ENCODE measurements at places on chromosomes 5 and 9.
A peak's percentile ranks its signal among the peaks of the same experiment; 100 is the strongest.

- DNase-seq, result no peak
These were observed 293.9 kb upstream of the TARS1 start for GRCh38 chr5:33146881-33147280.

- no peak for DNase-seq
These were observed 946 bp downstream of the ADCY2 start for GRCh38 chr5:7396713-7397454.

DNA sequence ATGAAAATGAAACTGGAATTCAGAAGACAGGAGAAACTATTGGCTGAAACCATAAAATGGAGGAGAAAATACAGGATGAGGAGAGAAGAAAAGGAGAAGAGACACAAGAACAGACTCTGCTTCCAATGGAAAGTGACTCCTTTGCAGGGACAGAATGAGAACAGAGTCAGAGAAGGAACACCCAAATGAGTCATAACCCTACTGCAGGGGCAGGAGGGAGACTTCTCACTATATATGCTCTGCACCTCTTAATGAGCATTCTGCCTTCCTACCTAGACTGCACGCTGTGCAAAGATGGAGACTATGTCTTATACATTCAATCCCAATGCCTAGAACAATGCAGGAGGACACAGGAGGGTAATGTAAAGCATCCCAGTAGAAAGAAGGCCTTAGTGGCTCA, 2.1 kb downstream of the SAXO1 start:
- no peak for DNase-seq

DNA sequence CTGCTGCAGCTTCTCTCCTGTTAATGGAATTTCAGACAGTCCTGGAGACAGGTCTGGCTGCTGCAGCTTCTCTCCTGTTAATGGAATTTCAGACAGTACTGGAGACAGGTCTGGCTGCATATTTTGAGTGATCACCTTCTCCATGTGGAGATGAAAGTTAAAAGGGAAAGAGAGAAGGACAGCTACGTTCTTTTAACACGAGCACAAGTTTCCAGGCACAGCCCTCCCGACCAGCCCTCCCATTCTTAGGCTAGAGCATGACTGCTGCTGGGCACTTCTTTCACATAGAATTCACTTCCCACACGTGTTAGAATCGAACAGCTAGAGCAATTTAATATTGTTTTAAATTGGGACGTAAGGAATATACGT, 133.3 kb upstream of the DMRT1 start:
- no peak for DNase-seq

- peak; percentile 73 for DNase-seq
These were observed 249.3 kb downstream of the DNAH5 start for GRCh38 chr5:13695076-13695712.

DNA sequence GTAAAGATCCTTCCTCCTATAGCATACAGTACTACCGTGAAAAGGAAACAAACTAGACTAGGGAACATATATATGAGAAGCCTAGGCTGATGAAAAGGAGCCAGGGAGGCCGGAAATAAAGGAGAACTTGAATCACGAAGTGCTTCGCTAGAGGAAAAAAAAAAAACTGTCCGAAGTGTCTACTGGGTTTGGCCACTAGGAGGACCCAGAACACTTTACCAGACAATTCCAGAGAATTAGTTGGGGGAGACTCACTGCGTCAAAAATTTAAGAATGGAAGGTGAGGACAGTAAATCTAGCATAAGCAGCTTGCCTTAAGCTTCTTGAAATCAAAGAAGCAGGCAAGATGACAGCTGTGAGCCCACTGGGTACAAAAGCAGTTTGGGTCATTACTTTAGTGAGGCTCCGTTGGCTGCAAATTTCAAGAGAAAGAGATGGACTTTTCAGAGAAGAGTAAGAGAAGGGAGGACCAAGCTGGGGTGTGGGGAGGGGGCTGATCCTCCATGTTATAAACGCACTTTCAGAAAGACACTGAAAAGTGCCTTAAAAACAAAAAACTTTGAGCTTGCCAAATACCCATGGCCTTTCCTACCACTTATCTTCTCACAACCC, 47.4 kb downstream of the P4HA2 start:
- peak; percentile 49 for DNase-seq

- no peak for DNase-seq
These were observed 119.8 kb downstream of the SSBP2 start for GRCh38 chr5:81631124-81631523.

GRCh38 chr5:54844905-54845566, 140.4 kb downstream of the ESM1 start:
- DNase-seq, result peak; percentile 18

DNA sequence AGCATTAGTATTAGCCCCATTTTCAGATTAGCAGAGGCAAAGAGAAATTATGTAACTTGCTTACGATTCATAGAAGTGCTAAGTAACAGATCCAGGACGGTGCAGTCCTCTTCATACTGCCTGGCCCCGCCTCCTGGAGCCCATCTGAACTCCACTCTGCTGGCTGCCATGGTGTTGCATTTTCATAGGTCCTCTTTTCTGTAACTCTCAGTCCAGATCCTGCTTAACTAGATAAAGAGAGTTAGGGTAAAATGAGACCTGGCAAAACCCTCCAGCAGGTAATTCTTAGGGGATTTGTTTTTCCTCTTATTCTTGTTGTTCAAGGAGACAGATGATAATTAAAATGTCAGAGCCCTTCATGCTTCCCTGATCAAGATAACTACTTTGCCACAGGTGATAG, 135.1 kb upstream of the EFNA5 start:
- DNase-seq, result no peak

- DNase-seq, result no peak
These were observed 59.5 kb downstream of the PIK3R1 start for GRCh38 chr5:68274847-68275651.

GRCh38 chr5:1277781-1278180, 17.1 kb downstream of the TERT start:
- no peak for DNase-seq

- no peak for DNase-seq
These were observed 67.0 kb downstream of the STX17 start for GRCh38 chr9:99973455-99973854.

- no peak for DNase-seq
These were observed 101.0 kb downstream of the STARD4 start for GRCh38 chr5:111411301-111411700.

DNA sequence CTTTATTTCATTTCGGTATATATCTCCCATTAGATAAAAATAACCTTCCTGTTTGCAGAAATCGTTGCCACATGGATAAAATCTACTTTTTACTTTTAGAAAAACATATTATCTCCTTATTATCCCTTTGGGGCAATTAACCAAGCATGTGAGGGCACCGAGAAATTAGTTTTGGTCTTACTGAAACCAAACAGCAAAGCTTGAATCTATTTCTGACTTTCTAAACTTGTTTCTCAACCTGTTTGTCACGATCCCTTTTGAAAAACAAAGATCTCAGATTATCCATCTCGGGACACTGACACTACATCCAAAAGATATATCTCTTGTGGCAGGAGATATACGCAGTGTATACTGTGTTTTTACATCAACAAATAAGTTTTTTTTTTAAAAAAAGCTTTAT, 2.3 kb downstream of the TUT7 start:
- no peak for DNase-seq

GRCh38 chr9:112198646-112199045, 23.5 kb upstream of the SUSD1 start:
- no peak for DNase-seq

- DNase-seq, result peak; percentile 62
These were observed 64.3 kb downstream of the GOLM1 start for GRCh38 chr9:86034863-86035734.

DNA sequence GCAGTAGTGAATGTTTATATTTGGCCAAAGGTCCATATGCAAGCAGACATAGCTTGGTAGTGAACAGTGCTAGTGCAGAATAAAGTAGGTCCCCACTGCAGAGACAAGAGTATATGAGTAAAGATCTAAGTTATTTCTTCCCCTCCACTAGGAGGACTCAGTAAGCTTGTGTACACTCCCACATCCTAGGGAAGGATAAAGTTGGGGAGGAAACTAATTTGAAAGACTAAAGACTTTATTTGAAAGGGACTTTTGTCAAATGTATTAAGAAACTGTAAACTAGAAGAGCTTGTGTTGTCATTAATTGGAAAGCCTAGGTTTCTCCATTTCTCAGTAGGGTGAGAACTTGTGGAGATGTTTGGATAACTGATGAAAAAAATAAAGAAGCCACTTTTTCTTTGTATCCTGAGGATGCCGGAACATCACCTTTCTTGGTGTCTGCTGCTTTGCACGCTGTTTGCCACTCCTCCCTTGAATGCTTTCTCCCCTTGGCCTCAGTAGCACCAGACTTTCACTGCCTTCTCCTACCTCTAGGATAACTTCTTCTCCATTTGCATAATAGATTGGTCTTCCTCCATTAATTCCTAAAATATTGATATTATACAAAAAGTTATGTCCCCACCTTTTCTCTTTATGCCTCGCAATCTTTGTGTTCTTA, 329.0 kb downstream of the PARP8 start:
- DNase-seq, result no peak

DNA sequence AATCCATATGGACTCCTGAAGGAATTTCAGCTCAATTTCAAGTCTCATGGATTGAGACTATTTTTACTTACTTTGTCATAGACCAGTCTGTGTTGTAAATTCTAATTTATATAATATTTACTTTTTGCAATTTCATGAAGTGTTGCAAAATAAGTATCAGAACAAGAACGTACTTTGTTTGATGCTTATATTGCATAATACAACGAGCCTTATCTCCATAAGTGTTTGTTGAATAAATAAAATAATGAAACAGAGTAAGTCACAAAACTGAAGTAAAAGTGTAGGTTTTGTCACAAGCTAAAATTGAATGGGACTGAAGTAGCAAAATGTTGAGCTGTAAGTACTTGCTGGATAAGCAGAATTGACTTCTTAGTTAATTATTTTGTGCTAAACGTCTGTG, 3.0 kb upstream of the LIFR start:
- DNase-seq, result no peak

DNA sequence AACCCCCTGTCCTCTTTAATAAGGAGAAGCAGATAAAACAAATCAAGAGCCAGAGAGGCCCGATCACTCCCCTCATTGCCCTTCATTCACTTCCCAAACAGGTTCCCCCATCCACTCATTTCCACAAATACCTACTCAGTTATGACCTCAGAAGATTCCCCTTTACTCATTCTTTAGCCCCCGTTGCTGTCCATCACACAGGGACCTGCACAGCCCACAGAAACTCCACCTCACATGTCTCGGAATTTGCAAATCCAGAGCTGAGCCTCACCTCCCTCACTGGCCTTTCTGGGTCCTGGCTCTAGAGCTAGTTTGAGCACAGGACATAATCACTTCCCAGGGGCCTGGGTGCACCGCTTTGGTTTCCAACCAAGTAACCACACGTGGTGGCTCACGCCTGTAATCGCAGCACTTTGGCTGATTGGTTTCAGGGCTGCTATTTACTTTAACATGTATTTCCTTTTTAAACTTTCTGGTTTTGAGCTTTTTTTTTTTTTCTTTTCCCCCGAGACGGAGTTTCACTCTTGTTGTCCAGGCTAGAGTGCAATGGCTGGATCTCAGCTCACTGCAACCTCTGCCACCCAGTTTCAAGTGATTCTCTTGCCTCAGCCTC, 17.8 kb downstream of the ATP6V0E1 start:
- DNase-seq, result no peak

DNA sequence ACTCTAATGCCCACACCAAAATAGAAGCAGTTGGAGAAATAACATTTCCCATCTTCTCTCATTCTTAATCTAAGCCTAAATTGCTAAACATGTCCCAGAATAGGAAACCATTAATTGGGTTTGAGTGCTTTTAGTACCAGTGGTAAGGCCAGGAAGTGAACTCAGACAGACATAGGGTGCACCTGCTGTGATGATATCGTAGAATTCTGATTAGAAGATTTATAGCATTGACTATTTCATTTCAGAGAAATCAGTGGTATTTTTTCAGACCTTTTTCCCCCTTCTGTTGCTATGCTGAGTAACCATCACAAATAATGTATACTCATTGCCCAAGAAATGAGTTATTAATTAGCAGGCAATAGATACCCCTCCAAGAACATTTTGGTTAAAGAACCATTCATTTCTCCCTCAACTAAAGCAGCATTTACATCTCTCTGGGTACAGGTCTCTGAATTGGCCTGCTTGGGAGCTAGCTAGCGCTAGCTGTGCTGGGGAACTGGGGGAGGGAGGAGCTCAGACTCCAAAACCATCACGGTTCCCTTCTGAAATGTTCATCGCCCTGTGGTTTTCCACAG, 7.3 kb downstream of the GLRX start:
- DNase-seq, result no peak

DNA sequence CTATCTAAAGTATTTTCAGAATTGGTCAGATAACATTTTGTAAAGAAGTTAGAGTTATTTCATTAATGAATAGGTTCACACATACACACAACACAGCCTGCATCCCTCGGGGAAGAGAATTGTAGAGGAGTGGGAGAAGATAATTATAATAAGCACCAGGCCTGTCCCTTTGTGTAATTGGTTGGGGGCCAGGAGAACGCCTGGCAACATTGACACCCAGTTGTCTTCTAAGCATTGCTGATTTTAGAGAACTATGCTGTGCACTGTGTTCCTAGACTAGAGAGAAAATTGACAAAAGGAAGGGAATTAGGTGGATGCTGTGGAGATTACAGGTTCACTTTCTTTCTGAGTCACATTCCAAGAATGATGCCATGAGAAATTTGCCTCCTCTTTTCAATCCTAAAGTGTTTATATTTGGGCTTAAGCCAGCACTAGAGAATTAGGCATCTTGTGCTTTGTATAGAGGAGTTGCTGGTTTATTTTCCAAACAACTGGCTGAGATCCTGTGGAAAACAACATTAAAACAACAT, 247.6 kb downstream of the COX7C start:
- no peak for DNase-seq

DNA sequence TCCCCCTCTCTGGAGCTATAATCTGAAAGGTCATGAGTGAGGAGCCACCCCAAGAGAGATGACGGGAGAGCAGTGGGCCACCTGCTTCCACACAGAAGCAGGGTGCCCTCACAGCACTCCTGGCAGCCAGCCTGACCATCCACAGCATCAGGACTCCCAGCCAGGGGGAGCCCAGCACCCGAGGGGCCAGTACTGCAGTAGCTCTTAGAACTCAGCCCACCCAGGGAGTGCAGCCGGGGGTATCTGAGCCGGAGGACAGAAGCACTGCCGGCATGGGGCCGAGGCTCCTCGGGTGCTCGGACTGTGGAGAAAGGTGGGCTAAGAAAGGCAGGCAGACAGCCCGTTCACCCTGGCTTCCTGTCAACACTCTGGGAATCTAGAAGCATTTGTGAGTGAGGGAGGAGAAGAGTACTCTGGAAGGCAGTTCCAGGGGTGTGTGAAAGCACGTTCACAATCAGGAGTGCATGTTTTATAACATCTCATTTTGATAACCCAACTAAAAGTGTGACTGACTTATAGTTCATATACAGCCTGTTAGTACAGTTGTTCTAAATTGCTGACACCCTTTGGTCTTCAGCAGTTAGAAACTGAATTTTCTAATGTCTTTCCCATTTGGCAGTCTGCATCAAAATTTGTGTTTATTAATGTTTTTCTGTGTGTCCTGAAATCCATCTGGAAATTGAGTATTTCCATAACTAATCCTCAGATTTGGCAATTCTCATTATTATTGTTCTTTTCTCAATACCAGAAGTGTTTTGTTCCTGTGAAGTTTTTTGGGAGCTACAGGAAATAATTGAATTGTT, 25.9 kb upstream of the ASPN start:
- no peak for DNase-seq

All from Caco-2 (cell line).